ENCODE measurements at places on chromosomes 5 and 9.
A peak's percentile ranks its signal among the peaks of the same experiment; 100 is the strongest.

- no peak overlapping the region for H3K4me3 ChIP-seq
- DNase-seq: peak; percentile 32
- H3K4me1 ChIP-seq: peaks cover 77% of the 10 kb centered on the region
- H3K36me3 ChIP-seq: peaks cover 12% of the 10 kb centered on the region
- H3K27me3 ChIP-seq: no peaks in the 10 kb centered on the region
These were observed 6.2 kb upstream of the CD180 start for GRCh38 chr5:67202828-67203227.

- H3K4me3 ChIP-seq: no peak overlapping the region
- H3K27me3 ChIP-seq: no peaks in the 10 kb centered on the region
- peaks cover 67% of the 10 kb centered on the region for H3K4me1 ChIP-seq
- H3K36me3 ChIP-seq: peaks cover 87% of the 10 kb centered on the region
- peak overlapping the region; percentile 47 for H3K27ac ChIP-seq
These were observed 13.6 kb downstream of the EXOC3 start for GRCh38 chr5:456351-457194.

GRCh38 chr9:130471411-130472183 is 26.8 kb downstream of the ASS1 start:
- H3K36me3 ChIP-seq: no peaks in the 10 kb centered on the region
- no peak for DNase-seq
- peaks cover 25% of the 10 kb centered on the region for H3K27me3 ChIP-seq
- H3K4me1 ChIP-seq: no peaks in the 10 kb centered on the region

DNA sequence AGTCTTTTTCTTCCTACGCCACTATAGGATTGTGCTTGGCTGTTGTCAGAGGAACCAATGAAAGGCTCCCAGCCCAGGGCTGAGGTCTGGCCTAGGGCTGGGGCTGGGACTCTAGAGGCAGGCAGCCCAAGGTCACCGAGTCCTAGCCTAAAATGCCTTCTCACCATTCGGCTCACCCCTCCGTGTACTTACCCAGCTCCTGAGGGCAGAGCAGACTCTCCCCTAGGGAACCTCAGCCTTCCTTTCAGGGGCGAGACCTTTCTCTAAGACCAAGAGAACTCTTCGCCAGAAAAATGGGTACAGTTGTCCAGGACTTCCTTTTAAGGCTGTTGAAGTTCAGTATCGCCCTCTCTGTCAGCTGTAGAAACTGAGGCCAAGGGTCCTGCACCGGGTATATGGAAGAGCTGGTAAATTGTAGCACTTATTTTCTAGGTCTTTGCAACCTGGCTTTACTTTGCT is 1.7 kb upstream of the SPRY4 start:
- no peak overlapping the region for H3K27ac ChIP-seq
- DNase-seq: no peak
- H3K4me1 ChIP-seq: peaks cover 23% of the 10 kb centered on the region
- no peaks in the 10 kb centered on the region for H3K36me3 ChIP-seq

DNA sequence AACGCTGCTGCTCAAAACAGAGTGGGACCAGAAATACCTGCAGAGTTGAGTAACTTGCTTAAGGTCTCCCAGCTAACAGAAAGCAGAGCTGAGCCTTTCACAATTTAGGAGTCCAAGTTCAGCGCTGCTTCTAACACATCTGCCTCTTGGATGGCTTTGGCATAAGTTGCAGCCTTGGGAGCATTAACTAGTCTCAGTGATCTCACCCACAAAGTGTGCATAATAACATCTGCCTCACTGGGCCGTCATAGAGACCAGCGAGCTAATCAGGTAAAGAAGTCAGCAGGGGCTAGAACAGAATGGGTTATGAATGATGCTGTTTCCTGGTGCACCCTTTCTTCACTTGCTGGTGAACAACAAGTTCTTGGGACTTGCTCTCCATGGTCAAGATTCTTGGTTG is 36.5 kb downstream of the WWC1 start:
- no peak overlapping the region for H3K4me3 ChIP-seq
- DNase-seq: no peak
- H3K27ac ChIP-seq: no peak overlapping the region
- no peaks in the 10 kb centered on the region for H3K36me3 ChIP-seq
- peaks cover 4% of the 10 kb centered on the region for H3K4me1 ChIP-seq

- H3K4me1 ChIP-seq: peaks cover 19% of the 10 kb centered on the region
- H3K4me3 ChIP-seq: peak overlapping the region; percentile 51
These were observed 543 bp upstream of the ANKRD33B start for GRCh38 chr5:10563110-10563944.

GRCh38 chr9:104682642-104683041 is 11.7 kb upstream of the OR13D1 start:
- H3K4me1 ChIP-seq: no peaks in the 10 kb centered on the region
- no peaks in the 10 kb centered on the region for H3K27me3 ChIP-seq

DNA sequence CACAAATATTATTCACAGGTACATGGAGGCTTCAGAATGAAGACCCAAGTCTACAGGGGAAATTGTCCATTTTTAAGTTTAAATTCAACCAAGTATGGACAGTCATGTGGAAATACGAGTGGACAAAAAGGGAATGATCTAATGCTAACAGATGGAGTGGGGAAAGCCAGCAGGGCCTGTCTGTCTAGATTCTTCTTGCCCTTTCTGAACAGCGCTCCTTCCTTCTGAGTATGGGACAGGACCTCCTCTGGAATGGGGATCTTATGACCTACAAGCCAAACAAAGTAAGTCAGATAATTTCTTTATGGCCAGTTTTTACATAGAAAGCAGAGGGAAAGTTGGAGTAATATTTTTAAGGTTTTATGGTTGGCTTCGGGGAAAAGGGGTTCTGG is 119.8 kb upstream of the NEK6 start:
- no peaks in the 10 kb centered on the region for H3K36me3 ChIP-seq
- DNase-seq: no peak
- peaks cover 6% of the 10 kb centered on the region for H3K27me3 ChIP-seq
- no peak overlapping the region for H3K27ac ChIP-seq

GRCh38 chr9:29129763-29130162 is 1556.5 kb upstream of the C9orf72 start:
- no peak overlapping the region for H3K4me3 ChIP-seq
- no peaks in the 10 kb centered on the region for H3K36me3 ChIP-seq
- no peak overlapping the region for H3K27ac ChIP-seq
- DNase-seq: no peak
- no peaks in the 10 kb centered on the region for H3K27me3 ChIP-seq

Data from activated CD4-positive, alpha-beta T cell treated with anti-CD3 and anti-CD28 coated beads for 36 hours (primary cell).